ENCODE measurements at places on chromosomes 3 and 15. TPM values are rescaled to one million over a fixed set of nuclear protein-coding genes. Genes with fewer than 3 reads are reported as not detected.

DNA sequence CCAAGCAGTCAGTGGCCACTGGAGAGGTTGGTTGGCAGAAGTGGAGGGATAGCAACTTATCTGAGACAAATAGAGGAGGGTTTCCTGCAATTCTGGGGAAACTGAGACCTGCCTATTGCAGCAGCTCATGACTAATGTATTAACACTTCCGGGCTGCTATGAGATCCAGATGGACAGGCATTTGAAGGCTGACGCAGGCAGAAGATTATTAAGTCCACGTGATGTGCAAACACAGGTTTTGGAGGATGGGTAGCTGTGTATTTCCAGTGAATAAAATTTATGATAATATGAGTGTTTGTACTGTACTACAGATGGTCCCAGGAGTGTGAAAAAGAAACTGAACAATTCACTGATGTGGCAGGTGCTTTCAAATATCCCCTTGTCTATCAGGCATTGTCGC is 28.5 kb upstream of the CFAP161 start:
- H3K4me3 ChIP-seq = no peak overlapping the region
- H3K27ac ChIP-seq = no peak overlapping the region
- H3K4me1 ChIP-seq = no peaks in the 10 kb centered on the region
- no peaks in the 10 kb centered on the region for H3K27me3 ChIP-seq
- no peak for DNase-seq

GRCh38 chr15:83304861-83305703 is 20.6 kb upstream of the BNC1 start:
- no peaks in the 10 kb centered on the region for H3K36me3 ChIP-seq
- no peaks in the 10 kb centered on the region for H3K27me3 ChIP-seq
- H3K4me1 ChIP-seq = no peaks in the 10 kb centered on the region
- no peak overlapping the region for H3K4me3 ChIP-seq
- DNase-seq = no peak

DNA sequence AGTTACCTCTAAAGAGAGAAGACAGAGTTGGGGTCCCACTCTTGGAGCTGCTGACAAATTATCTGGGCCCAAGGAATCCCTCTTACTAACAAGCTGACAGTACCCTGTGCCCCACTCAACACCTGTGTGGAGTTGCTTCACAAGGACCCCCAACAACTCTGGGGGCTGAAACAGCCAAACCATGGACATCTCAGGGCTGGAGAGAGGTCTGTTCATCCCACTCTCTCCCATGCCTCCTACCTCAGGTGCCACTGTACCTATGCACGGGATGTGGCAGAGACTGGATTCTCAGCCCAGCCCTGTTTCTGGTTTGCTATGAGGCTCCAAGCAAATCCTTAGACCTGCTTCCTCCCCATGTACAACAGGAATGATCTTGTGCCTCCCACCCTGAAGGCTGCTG is 101.7 kb downstream of the ETFA start:
- no peak overlapping the region for H3K4me3 ChIP-seq
- DNase-seq = no peak
- H3K4me1 ChIP-seq = no peaks in the 10 kb centered on the region
- no peaks in the 10 kb centered on the region for H3K27me3 ChIP-seq
- no peaks in the 10 kb centered on the region for H3K36me3 ChIP-seq

- H3K36me3 ChIP-seq = no peaks in the 10 kb centered on the region
- no peak overlapping the region for H3K4me3 ChIP-seq
- peaks cover 11% of the 10 kb centered on the region for H3K4me1 ChIP-seq
Observed at GRCh38 chr3:65347166-65347565, 659.4 kb upstream of the ADAMTS9 start.

DNA sequence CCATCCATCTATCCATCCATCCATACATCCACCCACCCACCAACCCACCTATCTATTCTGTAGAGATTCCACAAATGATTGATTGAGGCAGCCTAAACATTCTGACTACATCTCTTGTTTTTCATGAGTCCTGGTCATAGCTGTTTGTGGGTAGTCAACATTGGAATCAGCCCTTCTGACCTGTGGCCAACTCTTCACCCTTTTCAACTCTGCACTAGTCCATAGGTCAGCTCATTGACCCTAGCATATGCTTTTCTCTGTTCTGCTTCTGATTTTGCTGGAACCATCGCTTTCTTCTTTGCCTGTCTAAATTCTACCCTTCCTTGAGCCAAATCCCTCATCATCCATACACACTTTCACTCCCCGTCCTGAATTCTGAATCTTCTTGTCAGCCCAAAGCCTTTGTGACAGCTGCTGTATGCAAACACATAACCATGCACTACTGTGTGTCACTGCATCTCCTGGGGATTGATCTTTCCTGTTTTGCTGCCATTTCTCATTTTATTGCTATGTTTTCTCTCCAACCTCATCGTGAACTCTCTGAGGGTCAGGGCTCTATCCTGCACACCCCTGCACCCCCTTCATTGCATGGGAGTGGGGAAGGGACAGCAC is 16.8 kb upstream of the KCTD6 start:
- no peak overlapping the region for H3K27ac ChIP-seq
- no peak for DNase-seq
- H3K4me3 ChIP-seq = no peak overlapping the region
- H3K4me1 ChIP-seq = peaks cover 10% of the 10 kb centered on the region
- H3K27me3 ChIP-seq = no peaks in the 10 kb centered on the region

- no peaks in the 10 kb centered on the region for H3K27me3 ChIP-seq
- no peak overlapping the region for H3K4me3 ChIP-seq
- no peaks in the 10 kb centered on the region for H3K4me1 ChIP-seq
- H3K27ac ChIP-seq = no peak overlapping the region
Observed at GRCh38 chr15:54810031-54810430, 386.7 kb downstream of the RSL24D1 start.

DNA sequence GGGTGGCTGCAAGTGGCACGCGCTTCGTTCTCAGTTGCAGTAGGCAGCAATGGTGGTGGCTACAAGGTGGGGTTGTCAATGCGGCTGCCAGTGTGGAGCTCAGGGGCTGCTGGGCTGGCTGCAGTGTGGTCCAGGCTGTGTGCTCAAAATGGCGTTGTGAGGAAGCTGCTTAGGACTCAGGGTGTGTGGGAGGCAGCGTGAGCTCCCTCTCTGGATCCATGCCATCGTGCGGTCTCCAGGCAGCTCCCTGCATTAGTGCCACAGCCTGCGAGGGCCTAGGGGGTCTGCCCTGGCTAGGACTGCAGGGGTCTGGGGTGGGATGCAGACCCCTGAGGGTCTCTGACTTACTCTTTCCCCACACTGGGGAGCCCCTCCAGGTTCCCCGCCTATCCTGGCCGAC is 397.2 kb downstream of the OCA2 start:
- no peaks in the 10 kb centered on the region for H3K36me3 ChIP-seq
- H3K4me1 ChIP-seq = no peaks in the 10 kb centered on the region
- no peak overlapping the region for H3K27ac ChIP-seq

TEX9 gene
- total RNA-seq = 35.2 TPM

DNA sequence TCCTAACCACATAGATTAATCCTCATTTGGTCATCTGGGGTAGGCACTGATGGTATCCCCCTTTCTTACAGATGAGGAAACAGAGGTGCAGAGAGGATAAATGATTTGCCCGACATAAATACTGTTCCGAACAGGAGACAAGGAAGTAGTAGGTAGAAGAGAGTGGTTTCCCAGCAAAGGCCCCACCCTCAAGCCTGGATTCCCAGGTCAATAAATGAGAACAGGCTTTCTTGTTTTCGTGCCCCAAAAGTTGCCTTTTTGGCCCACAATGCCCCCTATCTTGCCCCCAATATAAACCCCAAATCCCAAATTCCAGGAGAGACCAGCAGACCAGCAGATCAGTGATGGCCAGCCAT is 125.5 kb upstream of the PRR20G start:
- no peaks in the 10 kb centered on the region for H3K27me3 ChIP-seq
- no peak overlapping the region for H3K4me3 ChIP-seq
- no peak overlapping the region for H3K27ac ChIP-seq
- no peaks in the 10 kb centered on the region for H3K4me1 ChIP-seq
- H3K36me3 ChIP-seq = no peaks in the 10 kb centered on the region
- DNase-seq = no peak

DNA sequence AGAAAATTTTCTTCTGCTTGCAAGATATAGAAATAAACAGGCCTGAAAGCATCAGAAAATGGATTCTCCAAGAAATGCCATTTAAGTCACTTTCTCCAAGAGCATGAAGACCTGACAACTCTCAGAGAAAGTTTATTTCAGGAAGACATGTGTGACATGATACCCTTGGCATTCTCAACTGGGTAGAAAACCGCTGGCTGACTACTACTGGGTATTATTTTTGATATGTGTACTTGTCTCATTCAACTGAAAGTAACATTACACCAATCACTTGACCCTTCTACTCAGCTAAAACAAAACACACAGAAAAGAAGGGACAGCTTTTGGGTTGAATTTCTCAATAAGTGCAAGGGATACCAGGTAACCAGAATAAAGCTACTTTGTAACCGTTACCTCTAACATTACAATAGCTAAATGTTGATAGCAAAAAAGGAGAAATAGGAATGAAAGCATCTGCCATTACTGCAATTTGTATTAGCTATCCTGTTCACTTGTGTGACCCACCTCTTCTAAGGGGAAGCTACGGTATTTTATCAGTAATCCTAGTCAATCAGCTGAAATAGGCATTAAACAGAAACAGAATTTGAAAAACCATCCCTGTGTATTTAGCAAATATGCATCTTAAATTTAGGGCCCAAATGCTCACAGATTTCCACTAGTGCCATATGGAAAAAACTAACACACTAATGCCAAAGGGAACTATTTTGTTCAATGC is 7.3 kb downstream of the TRA2B start:
- no peak for DNase-seq
- peaks cover 11% of the 10 kb centered on the region for H3K4me1 ChIP-seq
- no peak overlapping the region for H3K27ac ChIP-seq
- H3K27me3 ChIP-seq = no peaks in the 10 kb centered on the region

RBP2 gene
- total RNA-seq = not detected

All from kidney (tissue), 22 donors.